GF-D8 (cell line): ENCODE measurements at places on chromosomes 2 and 18.

GRCh38 chr2:86703704-86704361, 16.3 kb upstream of the RMND5A start:
- DNase-seq, result no peak

DNA sequence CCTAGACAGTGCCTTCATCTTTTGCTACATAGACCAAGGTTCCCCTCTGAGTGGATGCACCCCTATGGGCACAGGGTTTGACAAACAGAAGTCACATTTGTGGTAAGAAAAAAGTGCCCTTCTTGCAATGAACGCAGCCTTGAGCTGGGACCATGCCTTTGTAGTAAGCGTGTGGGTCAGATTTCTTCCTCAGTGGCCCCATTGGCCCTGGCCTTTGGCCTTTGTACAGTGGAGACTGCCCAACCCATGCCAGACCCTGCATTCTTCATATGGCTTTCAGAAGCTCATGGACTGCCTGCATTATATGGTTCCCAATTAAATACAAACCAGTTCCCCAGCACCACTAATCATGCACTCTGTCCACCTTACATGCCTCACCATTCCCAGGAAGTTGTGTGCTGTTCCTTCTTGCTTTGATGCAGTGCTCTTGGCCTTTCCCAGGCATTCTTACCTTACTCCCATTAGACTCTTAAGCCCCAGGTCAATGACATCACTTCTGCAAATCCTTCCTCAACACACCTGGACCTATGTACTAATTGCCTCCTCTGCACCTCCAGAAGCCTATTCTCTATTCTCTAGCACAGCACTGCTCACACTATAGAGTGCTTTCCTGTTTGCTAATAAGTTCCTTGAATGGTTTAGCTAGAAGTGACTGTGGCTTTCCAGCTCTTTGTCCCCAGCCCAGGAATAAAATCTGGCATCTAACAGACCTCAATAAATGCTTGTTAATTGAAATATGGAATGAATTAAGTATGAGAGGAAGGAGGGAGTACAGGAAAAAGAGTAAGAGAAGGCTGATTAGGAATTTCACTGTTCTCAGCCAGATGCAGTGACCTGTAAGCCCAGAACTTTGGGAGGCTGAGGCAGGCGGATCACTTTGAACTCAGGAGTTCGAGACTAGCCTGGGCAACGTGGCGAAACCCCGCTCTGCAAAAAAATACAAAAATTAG, 60.2 kb downstream of the TMEM247 start:
- no peak for DNase-seq

DNA sequence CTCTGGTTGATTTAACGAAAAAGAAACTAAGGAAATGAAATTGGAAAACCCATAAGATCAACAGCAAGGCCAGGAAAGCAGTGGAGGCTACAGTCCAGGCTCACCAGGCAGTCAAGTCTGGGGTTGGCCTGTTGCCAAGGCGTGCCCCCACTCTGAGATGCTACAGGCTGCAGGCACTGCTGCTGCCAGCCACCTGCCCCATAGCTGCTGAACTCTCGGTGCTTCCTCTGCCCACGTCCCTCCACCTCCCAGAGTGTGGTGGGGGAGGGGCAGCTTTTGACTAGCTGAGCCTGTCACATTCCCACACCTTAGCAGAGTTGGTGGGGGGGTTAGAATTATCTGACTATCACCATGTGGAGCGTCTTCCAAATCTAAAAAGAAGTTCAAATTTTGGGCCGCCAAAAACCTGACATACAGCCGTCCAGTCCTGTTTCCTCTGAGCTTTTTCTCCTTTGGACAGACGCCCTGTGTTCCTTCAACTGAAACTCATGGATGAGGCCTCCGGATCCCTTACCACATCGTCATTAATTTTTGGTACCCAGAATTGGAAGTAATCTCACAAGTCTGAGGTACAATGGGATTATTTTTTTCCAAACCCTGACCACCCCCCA, 3.9 kb upstream of the SH3RF3 start:
- no peak for DNase-seq

GRCh38 chr2:152078662-152079061, 20.2 kb downstream of the CACNB4 start:
- no peak for DNase-seq

DNA sequence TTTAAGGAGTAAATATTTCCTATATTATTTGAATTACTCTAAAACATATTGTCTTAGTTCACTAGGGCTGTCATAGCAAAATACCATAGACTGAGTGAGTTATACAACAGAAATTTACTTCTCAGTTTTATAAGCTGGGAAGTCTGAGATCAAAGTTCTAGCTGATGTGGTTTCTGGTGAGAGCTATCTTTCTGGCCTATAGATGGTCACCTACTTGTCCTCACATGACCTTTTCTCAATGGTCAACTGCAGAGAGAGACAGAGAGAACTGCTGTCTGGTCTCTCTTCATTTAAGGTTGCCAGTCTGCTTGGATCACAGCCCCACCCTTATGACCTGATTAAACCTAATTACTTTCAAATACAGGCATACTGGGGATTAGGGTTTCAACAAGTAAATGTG, 490.9 kb downstream of the FBXO15 start:
- no peak for DNase-seq

- DNase-seq, result no peak
Measured at GRCh38 chr18:29892960-29893558, 1149.5 kb downstream of the DSC3 start.

DNA sequence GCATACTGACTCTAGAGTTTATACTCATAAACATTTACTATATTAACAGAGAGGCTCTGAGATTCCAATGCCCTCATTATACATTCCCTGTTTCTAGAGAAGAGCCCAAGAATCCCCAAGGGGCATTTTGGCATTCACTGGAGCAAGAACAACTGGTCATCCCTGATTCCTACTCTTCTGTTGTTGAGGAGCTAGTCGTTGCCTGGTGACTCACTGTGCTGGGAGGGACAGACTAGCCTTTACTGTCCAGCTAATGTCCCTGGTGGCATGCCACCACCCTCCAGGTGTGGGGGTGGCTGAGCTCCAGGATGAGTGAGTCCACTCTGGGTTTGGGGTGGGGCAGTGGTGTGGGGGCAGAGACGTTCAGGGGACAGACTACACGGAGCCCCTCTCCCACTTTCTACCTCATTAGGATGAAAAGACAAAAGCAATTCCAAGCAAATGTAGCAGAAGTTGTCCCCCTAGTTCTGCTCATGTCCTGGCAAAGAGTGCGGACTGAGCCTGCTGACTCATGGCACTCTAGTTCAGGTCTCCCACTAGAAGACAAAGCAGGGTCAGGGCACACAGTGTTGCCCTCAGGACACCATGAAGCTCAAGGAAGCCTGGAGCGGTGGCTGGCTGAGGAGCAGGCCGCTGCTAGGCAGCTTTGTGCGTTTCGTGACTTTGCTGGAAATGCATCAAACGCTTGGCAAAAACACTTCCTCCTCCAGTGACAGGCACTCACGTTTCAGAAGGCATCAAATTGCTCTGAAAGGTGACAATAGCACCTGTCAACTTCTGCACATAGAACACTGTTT, 49.4 kb downstream of the RHOB start:
- DNase-seq, result no peak

DNA sequence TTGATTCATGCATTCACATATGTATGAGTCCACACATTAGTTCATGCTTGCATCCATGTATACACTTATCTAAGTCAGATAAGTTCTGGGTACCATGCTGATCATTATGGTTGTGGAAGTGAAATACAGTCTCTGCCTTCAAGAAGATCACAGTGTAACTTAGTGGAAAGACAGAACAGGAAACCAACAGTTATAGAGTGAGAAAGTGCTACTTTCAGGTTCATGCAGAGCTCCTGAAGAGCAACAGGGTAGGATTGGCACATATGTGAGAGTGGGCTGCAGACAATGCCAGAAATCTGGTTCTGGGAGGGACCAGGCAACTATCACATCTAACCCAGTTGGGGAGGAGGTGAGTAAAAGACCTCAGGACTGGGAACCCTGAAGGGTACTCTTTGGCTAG, 35.4 kb upstream of the PGAP1 start:
- DNase-seq, result no peak

GRCh38 chr18:59509481-59510442, 150.7 kb upstream of the LMAN1 start:
- no peak for DNase-seq

- DNase-seq, result no peak
Measured at GRCh38 chr2:98016908-98017670, 21.3 kb upstream of the TMEM131 start.

DNA sequence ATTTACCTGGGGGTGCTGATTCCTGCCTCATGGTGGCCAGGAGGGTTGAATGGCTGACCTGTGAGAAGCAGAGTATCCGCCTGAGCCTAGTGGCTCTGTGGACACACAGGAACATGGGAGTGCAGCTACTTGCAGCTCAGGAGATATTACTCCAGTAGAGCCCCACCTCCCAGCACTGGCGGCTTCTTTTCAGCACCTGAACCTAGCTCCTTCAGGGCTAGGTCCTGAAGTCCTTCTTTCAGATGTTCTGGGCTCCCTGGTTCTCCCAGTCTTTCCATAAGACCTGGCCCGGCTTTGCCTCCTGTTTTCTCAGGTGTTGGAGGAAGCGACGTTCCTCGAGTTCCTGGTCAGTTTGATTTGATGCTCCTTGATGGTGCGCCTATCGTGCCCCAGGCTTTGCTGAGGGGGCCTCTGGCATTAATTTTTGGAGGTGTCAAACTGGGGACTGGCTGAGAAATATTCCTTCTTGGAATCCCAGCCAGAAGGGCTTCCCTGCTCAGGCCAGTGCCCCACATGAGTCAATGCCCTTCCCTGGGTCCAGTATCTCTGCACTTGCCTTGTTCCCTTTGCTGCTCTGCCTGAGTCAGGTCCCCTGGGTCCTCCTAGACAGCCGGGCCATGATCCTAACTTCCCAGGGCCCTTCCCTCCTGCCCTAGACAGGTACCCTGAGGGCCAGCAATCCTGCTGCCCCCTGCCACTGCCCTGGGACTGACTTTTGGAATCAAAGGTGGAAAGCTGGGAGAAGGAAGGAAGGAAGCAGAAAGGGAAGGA, 110.7 kb upstream of the HAAO start:
- no peak for DNase-seq

GRCh38 chr18:24976502-24976901, 375.5 kb downstream of the ZNF521 start:
- no peak for DNase-seq

GRCh38 chr18:27175914-27176313, 9.2 kb downstream of the CHST9 start:
- DNase-seq, result no peak

DNA sequence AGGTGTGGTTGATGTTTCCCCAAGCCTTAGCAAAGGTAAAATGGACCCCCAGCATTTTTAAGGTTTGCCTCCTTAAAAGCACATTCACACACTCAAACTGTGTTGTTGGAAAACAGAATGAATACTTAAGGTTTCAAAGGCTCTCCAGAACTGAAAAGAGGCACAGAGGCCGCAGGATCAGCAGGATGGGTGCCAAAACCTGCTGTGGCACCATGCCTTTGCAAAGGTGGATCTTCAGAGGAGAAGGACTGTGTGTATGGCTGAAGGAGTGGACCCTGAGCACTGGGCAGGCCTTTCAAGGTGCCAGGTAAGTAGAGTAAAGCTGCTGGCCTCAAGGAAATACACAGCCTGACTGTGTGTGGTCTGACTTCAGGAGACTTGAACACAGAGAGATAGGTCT, 127.3 kb downstream of the XRCC5 start:
- no peak for DNase-seq

- no peak for DNase-seq
Measured at GRCh38 chr2:136128905-136129304, 11.0 kb upstream of the CXCR4 start.

DNA sequence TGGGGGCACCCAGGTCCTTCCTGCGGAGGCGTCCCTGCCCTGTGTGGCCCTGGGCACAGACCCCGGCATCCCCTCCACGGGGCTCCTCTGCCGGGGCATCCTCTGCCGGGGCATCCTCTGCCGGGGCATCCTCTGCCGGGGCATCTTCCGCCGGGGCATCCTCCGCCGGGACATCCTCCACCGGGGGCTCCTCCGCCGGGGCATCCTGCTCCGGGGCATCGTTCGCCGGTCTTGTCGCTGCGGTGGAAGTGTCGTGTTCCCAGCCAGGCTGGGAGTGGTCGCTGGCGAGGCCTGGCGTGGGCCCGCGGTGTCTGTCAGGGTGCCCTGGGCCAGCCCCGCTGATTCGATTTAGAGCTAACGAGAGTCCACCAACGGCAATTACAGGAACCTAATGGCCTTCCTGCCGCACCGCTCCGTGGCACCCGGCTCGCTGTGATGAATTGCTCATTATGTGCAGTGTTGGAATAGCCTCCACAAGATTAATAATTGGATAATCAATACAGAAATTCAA, 115.1 kb downstream of the NFATC1 start:
- DNase-seq, result no peak

DNA sequence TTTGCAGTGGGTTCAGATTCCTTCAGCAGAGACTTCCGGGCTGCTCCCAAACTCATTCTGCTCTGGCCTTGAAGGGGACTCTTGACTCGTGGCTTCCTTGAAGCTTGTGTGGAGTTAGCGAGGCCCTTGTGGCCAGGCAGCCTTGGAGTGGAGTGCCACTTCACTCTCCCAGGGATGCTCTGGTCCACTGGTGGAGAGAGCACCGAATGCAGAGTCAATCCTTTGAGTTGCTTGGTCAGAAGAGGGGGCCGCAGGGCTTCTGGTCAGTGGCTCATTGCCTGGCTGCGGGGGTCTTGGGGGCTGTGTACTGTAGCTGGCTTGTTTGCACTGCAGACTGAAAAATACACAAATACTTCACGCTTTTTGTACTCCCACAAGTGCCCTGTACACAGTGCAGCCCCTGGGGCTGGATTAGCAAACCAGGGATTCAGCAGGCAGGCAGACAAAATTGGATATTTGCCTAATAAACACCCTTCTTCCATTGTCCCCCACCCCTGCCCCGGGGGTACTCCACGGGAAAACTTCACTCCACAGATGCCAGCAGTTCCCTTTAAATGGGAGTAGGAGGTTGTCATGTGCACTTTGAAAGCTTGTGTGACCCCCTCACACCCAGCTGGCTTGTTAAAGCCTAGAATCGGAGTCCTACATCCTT, 3.2 kb downstream of the GLI2 start:
- no peak for DNase-seq

- DNase-seq, result no peak
Measured at GRCh38 chr18:49976795-49977560, 163.6 kb upstream of the ACAA2 start.

DNA sequence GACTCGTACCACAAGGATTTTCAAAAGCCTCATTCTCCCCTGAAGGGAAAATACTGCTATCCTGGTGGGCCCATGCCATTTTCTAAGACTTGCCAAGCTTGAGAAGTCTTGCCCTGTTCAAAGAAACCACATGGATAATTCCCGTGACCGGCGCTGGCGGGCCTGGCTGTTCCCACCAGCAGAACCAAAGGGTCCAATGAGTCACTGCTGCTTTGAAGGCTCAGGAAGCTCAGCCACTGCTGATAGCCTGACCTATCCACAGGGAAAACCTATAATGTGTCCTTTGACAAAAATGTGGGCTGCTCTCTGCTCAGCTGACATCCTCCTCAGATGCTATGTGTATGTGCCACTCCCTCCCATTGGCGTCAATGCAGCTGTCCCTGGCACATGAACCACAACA, 137.9 kb upstream of the RAB12 start:
- DNase-seq, result no peak

DNA sequence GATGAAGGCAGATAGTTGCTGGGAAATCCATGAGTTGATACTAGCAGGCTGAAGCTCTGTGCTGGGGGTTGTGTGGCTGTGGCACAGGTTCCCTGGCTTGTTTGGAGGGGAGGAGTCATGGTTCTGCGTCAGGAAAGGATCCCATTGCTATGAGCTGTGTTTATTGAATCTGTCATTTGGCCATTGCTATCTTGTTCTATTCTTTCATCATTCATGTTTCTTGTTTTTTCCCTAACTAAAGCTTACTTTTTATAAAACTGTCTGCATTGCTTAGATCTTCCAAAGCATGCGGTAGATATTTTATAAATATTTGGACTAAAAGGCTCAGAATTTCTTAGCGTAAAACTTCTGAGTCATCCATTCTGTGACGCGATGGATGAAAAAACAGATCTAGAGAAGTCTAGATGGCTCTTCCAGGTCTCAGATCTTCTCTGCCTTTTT, 335.3 kb downstream of the PTPRM start:
- no peak for DNase-seq
